Activated CD4-positive, alpha-beta T cell treated with anti-CD3 and anti-CD28 coated beads for 24 hours (primary cell): ENCODE measurements at places on chromosomes 2 and 18.

- no peak for DNase-seq
These were observed 34.1 kb downstream of the TFPI start for GRCh38 chr2:187520121-187520624.

DNA sequence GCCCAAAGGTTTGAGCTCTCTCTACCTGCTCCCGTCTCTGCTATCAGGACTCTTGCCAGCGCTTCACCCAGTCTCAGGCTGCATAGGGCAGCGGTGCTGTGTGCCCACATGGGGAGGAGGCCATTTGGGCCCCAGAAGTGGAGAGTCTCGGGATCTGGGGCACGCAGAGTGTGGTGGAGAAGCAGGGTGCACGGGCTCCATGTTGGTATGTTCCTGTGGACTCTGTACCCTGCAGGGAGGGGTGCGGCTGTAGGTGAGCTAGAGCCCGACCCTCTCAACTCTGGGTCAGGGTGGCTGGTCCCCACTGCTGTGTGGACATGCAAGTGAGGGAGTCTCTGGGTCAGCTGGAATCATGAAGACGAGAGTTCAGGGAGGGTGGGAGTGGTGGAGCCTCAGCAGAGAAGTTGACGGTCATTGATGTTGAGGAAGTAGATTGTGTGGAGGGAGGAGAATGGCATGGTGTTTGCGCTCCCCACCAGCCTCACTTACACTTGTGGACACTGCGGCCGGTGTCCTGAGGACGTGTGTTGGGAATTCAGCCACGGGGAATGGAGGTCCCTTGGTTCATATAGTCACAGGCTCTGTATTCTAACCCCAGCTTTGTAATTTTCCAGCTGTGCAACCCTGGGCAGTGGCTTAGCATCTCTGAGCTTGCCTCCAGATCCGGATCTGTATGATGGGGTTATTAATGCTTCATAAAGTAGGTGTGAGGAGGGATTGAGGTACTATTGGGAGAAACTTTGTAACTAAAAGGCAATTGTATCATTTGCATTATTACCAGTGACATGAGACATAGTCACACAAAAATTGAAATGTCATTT lies 840 bp upstream of the PSD4 start:
- DNase-seq, result no peak

DNA sequence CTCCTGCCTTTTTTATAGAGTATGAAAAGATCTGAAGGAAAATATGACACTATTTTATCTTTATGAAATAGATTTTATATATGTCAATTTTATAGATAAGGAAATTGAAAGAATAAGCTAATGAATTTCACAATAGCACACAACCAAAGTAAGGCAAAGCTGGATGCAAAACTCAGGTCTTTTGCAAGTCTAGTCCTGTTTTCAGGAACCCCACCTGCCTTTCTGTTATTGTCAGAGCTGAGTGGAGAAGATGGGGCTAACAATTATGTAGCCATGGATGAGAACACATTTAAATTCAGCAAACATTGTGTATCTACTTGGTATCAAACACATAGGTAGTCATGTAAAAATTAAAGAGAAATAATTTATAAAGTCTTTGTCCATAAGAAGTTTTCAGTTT lies 161.5 kb upstream of the ZEB2 start:
- DNase-seq, result no peak

DNA sequence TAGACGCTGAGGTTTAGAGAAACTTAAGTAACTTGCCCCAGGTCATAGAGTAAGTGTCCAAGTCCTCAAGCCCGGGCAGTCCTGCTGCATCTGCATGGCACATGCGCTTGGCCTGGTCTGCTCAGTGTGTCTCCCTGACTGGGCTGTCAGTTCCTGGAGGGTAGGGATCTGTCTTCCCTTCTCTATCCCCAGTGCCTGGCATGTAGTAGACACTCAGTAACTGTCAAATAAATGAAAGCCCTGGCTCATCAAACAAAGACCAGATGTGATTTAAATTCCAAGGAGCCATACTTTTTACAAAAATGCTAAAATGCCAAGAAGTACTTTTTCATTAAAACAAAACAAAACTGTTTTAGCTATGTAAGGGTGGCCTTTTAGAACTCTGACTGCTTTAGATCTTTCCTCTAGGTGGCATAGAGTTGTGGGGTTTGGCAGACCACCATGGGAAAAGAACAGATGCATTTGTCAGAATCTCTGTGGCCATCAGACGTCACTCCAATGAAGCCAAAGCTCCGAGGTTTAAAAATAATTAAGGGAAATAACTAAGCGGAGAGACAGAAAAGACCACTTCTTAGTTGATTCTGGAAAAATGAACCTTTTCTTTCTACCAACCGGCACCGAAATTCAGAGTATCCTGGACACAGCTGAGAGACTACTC lies 34.0 kb downstream of the EPAS1 start:
- no peak for DNase-seq

- DNase-seq, result no peak
These were observed 359.9 kb upstream of the ZC3H15 start for GRCh38 chr2:186126181-186126580.

DNA sequence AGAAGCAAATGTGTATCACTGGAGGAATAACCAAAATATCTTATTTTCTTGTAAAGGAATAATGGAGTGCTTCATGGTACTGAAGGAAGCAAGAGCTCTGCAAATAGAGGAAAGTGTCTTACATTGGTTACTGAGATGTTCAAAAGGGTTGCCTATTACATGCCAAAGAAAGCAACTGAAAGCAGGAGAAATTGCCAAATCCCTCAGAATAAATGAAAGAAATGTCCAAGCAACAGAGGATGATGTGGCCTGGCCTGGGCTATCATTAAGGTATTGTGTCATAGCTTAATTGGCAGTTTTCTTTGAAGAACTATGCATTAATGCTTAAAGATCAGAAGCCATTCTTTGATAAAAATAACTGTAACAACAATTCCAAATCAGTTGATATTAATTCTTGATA lies 173.7 kb downstream of the RAB3GAP1 start:
- no peak for DNase-seq

DNA sequence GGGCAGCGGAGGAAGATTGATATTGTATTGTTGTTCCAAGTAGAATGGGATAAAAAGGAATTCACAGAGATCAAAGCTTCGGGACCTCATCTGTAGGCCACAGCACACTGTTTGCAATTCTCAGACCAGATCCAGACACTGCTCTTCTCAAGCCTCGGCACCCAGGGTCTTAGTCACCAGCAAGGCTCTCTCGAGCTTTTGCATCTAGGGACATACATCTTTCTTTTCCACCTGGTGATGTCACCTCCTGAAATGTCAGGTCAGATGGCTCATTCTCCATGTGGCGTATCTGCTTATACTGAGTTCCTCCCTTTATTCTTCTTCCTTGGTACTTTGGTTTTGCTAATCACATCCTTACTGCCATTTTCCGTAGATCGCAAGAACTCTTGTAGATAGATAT lies 42.9 kb upstream of the SNTG2 start:
- no peak for DNase-seq

- DNase-seq, result no peak
These were observed 37.9 kb upstream of the GPC1 start for GRCh38 chr2:240397542-240397916.

- DNase-seq, result no peak
These were observed 995.6 kb upstream of the FANCL start for GRCh38 chr2:59236723-59237122.

- DNase-seq, result no peak
These were observed 28.8 kb downstream of the GLI2 start for GRCh38 chr2:120764492-120764891.

DNA sequence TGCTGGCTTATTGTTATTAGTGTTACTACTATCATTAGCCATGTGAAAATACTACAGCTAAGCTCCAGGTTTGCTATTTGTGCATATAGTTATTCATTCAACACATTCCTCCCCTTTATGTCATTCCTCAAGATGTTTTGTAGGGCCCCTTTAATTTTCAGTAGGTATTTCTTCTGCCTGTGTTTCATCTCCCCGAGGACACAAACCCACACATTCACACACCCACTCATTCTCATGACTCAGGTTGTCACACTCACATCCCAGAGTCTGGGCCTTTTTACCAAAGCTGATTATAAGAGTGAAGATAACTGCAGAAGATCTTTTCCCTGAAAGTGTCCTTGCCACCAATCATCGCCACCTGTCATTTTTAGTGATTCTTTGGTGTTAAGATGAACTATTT lies 68.6 kb upstream of the SPOPL start:
- DNase-seq, result no peak

GRCh38 chr18:40357536-40357935 lies 1597.5 kb upstream of the PIK3C3 start:
- no peak for DNase-seq

DNA sequence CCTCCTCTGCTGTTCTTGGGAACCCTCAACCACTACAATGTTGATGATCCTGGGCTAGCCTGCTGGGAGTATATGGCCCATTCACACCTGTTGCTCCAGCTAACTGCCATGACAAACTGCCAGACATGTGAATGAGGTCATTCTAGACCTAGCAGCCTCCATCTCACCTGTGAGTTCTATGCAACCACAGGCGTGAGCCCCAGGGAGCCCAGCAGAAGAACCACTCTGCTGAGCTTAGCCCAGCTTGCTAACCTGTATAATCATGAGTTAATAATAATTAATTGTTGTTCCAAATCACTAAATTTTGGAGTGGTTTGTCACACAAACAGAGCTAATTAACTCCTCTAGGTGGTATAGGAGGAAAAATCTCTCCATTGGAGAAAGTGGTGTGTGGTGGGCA lies 24.7 kb upstream of the CELF4 start:
- DNase-seq, result no peak

- no peak for DNase-seq
These were observed 47.5 kb upstream of the SP3 start for GRCh38 chr2:174012347-174013314.

DNA sequence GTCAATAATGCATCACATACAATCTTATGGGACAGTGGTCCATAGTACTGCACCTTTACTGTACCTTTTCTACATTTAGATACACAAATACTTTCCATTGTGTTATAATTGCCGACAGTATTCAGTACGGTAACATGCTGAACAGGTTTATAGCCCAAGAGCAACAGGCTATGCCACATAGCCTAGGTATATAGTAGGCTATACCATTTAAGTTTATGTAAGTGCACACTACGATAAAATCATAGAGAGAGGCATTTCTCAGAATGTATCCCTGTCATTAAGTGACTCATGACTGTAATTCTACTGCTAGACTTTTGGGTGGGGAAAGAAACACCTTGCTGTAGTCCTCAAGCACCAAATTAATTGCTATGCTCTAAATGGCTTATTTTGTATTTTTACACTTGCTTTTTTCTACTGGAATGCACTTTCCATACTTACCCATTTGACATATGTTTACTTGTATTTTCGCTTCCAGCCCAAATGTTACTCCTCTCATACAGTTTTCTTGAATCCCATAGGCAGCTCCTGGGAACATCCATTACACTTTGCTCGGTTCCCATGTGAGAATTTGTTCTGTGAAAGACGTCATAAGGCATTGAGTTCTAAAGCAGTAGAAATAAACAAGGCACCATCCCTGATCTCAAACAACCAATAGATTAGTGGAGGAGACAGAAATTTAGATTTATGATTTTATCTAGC lies 714.0 kb upstream of the ID2 start:
- no peak for DNase-seq

GRCh38 chr2:86577817-86578456 lies 14.7 kb upstream of the CHMP3 start:
- no peak for DNase-seq

DNA sequence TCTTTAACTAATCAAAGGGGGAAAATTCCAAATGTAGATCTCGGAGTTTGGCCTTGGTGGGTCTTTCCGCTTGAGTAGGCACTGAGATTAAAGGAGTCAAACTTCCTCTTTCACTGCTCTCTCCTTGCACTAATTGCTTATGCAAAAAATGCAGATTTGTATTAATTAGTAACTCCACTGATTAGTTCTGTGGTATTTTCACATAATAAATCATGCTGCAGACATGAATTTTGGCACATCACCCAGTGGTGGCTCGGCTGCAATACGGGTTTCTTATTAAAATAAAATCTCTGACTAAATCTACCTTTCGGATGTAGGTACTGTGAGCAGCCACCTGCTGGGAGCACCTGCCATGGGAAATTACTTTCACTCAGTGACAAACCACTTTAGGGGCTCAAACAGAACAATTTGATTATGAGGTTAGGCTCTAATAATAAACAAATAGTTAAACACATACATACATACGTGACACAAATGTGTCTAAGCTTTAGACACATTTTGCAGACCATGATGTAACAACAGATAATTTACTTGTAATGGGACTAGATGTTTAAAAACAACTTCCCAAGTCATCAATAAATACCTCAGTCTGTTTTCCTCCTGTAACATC lies 6.4 kb upstream of the NEUROD1 start:
- no peak for DNase-seq

DNA sequence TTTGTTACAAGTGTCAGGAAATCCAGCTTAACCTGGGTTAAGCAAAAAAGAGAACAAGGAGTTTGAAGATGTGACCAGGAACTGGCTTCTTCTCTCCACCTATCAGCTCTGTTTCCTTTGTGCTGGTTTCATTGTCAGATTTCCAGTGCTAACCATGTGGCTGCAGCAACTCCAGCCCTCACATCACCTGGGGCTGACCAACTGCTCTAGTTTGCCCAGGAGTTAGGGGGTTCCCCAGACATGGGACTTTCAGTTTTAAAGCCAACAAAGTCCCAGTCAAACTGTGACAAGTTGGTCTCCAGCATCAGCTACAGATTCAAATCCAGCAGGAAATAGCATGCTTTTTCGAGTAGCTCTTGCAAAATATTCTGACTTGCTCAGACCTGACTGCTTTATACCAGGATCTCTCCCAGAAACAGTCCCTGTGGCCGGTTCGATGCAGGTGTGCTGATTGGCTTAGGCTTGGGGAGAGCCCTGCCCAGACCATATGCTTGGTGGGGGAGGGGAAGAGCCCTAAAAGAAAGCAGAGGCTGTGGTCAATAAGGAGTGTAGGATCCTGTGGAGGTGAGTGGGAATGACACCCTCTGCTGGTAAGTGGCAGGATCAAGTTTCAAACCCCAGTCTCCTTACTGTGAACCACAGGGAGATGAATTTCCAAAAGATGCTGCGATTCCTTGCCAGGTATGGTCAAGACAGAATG lies 49.5 kb downstream of the KCNE4 start:
- no peak for DNase-seq

- no peak for DNase-seq
These were observed 344 bp upstream of the MRPL33 start for GRCh38 chr2:27771202-27771547.

DNA sequence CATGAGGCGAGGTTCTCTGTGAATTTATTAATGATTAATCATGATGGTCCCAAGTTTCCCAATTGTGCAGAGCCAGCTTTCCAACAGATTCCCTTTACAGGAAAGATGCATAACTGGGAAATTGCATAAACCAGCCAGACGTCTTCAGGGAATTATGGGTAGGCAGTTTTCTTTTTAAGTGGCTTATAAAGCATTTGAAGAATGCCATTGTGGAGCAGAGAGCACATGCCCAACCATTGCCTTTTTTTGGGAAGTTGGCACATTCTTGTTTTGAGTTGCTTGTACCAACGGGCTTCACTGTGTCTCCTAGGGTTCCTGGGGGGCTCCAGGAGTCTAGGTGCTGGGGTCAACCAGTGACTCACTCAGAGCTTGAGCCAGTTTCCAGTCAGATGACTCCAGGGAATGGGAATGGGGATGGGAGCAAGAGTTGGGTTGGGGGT lies 231.7 kb upstream of the FOSL2 start:
- no peak for DNase-seq
